ENCODE measurements at places on chromosomes 16 and 17.

DNA sequence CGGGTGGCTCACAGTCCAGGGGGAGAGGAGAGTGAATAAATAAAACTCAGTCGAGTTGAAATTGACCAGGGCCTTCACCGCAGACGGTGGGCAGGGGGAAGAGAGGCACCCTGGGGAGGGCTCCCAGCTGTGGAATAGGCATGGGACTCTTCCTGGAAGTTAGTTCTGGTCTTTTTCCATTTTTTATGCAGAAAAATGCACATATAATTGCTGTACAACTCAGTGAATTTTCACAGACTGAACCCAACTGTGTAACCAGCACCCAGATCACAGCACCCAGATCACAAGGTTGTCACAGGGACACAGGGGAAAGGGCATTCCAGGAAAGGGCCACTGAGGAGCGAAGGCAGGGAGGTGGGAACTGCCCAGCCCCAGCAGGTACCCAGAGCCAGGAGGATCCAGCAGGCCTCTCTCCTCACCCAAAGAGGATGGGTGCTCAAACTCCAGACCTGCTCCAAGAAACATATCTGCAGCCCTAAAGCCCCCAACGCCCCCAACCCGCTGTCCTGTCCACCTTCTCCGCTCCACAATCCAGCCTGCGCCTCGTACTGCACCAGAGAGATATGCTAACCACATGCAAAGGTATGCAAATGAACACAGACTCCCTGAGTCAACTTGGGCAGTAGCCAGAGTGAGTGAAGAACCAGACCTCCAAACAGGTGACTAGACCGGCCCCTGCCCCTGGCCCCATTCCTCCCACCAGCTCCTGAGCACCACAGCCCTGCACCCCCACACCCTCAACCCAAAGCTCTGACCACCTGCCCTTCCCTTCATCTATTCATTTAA, 29.1 kb upstream of the EIF1 start:
- no peak for DNase-seq

GRCh38 chr16:58425245-58425644, 33.0 kb downstream of the GINS3 start:
- DNase-seq, result no peak

DNA sequence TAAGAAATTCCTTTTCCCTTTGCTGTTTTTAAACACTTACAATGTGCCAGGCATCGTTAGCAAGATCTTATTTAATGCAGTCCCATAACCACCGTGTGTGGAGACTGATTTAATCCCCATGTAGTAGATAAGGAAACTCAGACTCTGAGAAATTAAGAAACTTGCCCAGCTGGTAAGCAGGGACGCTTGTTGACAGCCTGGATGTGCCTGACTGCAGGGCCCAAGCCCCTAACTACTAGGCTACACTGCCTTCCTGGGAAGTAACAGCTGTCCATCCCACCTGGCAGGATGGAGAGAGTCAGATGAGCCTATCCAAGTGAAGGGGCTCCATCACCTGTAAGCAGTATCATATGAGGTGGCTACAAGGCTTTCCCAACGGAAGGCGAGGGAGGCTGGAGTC, 23.1 kb downstream of the CDK5RAP3 start:
- DNase-seq, result no peak

DNA sequence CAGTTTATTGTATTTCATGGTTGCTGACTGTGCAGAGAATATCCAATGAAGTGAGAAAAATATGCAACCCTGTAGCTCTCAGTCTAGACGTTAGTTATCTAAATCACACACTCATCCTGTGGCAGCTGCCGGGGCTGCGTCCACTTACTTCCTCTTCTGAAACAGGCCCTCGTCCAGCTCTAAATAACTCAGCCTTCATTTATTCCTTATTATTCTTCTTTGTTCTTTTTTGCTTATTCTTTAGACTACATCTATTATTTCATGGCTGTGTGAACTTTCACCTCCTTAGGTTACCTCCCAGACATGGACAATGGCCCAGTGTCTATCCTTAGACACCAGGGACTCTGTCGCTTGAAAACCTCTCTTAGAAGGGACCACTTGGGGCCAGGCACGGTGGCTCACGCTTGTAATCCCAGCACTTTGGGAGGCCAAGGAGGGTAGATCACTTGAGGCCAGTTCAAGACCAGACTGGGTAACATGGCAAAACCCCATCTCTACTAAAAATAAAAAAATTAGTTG, 3.4 kb upstream of the THUMPD1 start:
- DNase-seq, result no peak

DNA sequence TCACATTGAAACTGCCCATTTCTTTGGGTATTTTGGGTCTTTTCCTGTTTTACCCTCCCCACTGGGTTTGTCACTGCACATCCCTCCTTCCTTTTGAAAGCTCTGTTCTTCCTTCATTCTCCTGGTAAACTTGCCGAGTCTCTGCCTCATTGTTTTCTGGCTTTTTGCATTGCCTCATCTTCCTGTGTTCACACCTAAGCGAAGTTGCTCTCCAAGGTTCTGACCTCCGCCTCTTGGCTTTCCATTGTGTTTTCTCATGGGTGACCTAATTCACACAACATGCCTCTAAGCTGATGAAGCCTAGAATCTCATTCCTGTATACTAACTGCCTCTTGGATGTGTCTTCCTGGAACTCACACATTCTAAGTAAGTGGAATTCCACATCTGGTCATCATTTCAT, 1096.1 kb upstream of the EEF2KMT start:
- DNase-seq, result peak; percentile 45

DNA sequence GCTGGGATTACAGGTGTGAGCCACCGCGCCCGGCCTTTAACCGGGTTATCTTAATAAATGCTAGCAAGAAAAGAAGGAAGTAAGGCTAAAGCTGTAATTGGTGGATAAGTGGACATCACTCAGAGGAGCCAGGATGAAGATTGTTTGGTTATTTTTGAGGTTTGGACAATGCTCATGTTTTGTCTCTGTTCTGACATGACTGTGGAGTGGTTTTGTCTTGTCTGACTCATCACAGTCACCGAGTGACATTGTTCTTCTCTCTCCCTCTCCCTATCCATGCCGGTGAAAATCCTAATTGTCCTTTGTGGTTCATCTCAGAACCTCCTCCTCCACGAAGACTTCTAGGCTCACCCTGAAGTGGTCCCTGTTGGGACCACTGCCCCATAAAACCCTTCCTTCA, 23.5 kb upstream of the GRIN2A start:
- no peak for DNase-seq

GRCh38 chr16:65774350-65774749, 592.1 kb upstream of the CDH5 start:
- no peak for DNase-seq

DNA sequence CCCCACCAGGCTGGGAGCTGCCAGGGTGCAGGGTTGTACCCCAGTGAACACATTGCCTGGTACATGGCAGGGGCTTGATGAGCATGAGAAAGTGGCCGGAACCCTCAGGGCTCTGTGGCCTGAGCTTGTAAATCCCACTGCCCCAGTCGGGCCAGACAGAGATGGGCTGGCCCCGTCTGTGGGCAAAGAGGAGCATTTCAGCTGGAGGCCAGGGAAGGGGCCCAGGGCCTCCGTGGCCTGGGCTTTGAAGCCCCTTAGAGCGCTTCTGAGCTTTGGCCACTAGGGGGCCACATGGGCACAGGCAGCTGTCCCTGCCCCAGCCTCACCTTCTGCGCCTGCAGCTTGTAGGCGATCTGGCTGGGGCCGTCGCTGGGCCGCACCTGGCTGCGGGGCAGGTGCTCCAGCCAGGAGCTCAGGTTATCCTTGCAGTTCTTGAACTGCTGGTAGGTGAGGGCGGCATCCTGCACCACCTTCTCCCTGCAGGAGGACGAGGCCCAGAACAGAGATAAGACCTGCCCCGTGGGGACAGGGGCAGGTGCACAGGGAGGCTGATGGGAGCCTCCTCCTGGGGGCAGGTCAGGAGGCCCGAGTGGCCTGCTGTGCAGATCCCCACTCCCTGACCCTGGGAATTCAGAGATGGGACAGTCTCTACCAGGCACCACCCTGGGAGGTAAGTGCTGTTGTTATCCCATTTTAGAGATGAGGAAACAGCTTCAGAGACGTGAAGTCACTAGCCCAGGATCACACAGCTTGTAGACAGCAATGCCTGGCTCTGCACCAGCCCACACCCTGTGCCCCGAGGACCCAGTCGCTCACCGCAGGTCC, 12.8 kb downstream of the EVPL start:
- peak; percentile 74 for DNase-seq

GRCh38 chr16:58047557-58048348, 22.2 kb downstream of the MMP15 start:
- DNase-seq, result no peak

DNA sequence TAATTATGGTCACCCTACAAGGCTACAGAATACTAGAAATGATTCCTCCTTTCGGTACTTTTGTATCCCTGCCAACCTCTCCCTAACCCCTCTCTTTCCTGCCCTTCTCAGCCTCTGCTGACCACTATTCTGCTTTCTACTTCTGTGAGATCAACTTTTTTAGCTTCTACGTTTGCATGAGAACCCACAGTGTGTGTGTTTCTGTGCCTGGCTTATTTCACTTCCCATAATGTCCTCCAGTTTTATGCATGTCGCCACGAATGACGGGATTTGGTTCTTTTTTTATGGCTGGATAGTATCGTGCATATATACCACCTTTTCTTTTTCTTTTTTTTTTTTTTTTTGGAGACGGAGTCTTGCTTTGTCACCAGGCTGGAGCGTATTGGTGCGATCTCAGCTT, 92.1 kb downstream of the RAP1GAP2 start:
- no peak for DNase-seq

- peak; percentile 33 for DNase-seq
Observed at GRCh38 chr16:15950161-15950854, 892 bp downstream of the ABCC1 start.

DNA sequence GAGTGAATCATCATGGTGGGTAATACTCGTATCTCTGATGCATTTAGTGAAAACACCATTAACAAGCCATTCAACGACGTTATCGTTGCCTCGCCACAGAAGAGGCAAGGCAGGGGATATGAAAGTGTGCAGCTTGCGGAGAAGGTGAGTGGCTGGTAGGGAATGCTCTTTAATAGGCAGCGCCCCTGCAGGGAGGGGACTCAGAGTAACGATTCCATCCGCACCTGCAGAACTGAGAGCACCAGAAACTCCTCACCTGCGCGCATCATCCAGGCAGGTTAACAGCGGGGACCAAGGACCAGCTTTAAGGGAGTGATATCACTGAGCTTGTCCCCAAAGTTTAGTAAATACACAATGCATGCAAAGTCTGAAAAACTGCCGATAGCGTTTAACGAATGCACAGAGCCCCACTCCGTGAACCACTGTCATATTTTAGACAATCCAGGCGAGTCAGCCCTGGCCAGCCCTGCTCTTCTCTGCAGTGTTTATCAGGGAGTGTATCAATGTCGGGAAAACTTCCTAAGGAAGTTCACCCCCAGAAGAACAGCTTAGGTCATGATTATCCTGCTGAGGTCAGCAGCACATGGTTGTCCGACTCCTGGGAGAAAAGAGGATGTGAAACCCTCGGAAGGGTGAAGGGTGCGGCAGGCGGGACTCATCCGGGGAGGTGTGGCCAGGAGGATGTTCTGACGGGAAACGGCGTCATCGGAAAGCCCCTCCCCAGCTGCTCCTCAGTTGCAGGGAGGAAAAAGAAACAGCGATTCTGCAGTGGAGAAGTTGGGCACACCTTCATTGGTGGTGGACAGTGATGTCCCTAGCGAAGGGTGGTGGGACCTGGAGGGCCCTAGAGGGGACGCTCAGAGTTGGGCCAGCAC, 68.5 kb upstream of the DNAH17 start:
- no peak for DNase-seq

DNA sequence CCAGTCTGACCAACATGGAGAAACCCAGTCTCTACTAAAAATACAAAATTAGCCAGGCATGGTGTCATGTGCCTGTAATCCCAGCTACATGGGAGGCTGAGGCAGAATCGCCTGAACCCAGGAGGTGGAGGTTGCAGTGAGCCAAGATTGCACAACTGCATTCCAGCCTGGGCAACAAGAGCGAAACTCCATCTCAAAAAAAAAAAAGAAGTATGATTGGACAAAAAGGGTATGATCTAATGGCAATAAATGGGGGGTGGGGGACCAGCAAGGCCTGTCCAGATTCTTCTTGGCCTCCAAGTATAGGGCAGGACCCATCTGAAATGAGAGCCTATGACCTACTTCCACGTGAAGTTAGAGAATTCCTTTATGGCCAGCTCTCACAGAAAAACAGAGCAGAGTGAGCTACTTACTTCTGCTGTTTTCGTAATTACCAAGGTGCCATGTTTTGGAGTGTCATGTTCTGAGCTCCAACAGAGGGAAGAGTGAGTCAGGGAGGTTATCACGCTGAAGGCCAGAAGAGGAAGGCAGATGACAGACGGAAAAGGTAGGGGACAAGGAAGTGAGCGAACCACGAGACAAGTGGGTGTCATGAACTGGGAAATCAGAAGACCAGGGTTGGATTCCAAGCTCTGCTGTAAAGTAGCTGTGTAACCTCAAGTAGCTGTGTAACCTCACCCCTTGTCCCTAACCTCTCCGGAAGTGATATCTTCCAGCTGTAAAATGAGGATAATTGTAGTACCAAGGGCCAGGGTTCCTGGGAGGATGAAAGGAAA, 3.6 kb upstream of the ZMYND15 start:
- no peak for DNase-seq

Data from epithelial cell of esophagus (primary cell).